ENCODE measurements at places on chromosomes 6 and 20. TPM values are rescaled to one million over a fixed set of nuclear protein-coding genes. Genes with fewer than 3 reads are reported as not detected.

The RHAG gene
- total RNA-seq = not detected

The NFATC2 gene
- 0.31 TPM for total RNA-seq

The TFAP2A gene
- total RNA-seq = not detected

The DEFB132 gene
- not detected for total RNA-seq

The C20orf141 gene
- total RNA-seq = 1.2 TPM

The PRDM13 gene
- not detected for total RNA-seq

The SRSF12 gene
- 0.62 TPM for total RNA-seq

The SLC17A3 gene
- total RNA-seq = not detected

The COL10A1 gene
- total RNA-seq = not detected

The PRL gene
- total RNA-seq = not detected

The LY6G6F gene
- not detected for total RNA-seq

The OR2H1 gene
- not detected for total RNA-seq

The RAET1G gene
- total RNA-seq = 1.9 TPM

The FERMT1 gene
- 4.9 TPM for total RNA-seq

The DUSP15 gene
- 0.34 TPM for total RNA-seq

Data from cardiac ventricle fibroblast (primary cell).